DMS 273 treated with DMSO at 0.1 percent for 48 hours (cell line): ENCODE measurements at places on chromosomes 2 and 18.

- no peak for DNase-seq
Measured at GRCh38 chr2:328761-329160, 40.9 kb upstream of the ALKAL2 start.

DNA sequence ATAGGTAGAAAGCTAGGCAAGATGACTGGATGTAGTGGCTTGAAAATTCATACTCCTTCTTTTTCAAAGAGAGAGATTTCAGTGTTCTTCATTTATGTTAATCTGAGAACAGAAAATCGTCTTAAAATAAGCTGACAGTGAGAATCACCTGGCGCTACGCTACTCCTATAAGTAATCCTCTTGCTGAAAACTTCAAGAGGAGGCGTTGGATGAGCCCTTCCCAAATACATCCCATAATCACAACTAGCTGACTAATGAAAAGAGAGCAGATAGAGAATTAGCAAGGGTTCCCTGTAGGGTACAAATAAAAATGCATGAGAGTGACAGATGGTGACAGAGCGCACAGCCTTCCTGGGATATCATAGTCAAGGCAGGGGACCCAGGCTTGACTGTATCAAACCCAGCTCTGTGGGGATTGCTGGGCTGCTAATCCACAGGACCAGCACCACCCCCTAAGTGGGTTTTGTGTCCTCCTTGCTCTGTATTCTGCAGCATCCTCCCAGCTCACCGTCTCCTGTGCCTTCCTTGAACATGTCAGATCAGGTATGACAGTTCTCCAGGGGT lies 280.2 kb downstream of the SP3 start:
- no peak for DNase-seq

- no peak for DNase-seq
Measured at GRCh38 chr18:37787452-37787851, 221.9 kb upstream of the CELF4 start.

GRCh38 chr2:144472046-144472412 lies 47.9 kb downstream of the ZEB2 start:
- no peak for DNase-seq
